Smooth muscle cell of the brain vasculature (primary cell): ENCODE measurements at places on chromosomes 2 and 18.

DNA sequence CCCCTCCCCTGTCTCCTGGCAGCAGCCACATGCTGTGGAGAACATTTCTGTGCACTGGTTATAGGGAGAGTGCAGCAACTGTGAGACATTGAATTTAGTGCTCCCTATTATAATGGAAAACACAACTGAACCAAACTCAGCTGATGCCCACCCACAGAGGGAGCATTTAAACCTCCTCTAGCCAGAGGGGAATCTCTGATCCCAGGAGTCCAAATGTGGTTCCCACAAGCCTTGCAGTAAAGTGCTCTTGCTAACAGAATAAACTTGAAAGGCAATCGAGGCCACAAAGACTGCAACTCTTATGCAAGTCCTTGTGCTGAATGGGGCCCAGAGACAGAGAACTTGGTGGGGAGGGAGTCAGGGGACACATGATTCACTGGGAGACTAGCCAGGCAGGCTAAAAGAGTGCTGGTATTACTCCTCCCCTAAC is 638.8 kb upstream of the VRK2 start:
- no peak for DNase-seq

DNA sequence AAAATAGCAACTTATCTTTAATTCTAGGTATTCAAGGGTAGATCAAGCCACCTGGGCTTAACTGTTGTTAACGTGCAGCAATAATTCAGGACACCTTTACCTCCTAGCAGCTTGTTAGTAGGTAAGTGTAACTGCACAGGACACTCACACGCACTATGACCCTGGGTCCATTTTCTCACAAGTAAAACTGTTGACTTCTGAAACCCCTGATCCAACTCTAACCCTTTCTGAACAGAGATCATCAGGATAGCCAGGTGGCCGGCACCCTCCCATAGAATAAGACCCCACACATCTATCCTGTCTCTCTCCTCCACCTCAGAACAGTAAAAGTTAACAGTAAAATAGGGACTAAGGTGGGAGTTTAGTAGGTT is 610 bp downstream of the SPC25 start:
- no peak for DNase-seq

- DNase-seq, result no peak
Observed at GRCh38 chr2:222862106-222862908, 1.5 kb downstream of the ACSL3 start.

- no peak for DNase-seq
Observed at GRCh38 chr2:69053416-69053965, 40.5 kb downstream of the ANTXR1 start.

- no peak for DNase-seq
Observed at GRCh38 chr2:145829931-145830330, 1310.0 kb upstream of the ZEB2 start.

DNA sequence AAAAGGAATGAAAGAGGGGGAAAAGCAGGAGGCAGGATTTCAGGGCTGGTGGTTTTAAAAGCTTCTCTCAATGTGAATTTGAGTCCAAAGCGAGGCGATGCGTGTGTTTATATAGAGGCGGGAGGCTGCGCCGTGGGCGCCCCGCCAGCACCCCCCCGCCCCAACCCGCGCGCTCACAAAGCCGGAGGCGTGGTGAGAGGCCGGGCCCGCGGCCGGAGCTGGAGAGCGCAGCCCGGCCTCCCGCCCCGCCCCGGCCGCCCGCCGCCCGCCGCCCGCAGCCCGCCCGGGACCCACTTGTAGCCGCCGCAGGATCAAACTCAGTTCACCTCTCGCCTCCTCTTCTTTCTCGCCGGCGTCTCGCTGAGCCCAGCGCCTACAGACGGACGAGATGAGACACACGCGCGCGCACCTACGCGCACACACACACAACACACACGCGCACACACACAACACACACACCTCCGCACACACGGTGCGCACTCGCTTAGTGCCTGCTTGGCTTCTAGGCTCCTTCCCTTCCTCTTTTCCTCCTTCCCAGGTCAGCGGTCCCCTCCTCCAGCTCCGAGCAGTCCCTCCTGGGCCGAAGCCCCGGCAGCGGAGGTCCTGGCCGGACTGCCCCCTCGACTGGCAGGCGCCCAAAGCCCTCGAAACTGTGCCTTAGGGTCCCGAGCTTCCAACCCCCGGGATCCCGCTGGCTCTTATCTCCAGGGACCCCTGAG is 1.3 kb upstream of the CYP26B1 start:
- DNase-seq, result no peak
